ENCODE measurements at places on chromosomes 11 and 22.

GRCh38 chr11:82978422-82979099 lies 77.0 kb downstream of the DDIAS start:
- no peak for DNase-seq

- no peak for DNase-seq
Measured at GRCh38 chr11:133636711-133637355, 104.5 kb upstream of the OPCML start.

DNA sequence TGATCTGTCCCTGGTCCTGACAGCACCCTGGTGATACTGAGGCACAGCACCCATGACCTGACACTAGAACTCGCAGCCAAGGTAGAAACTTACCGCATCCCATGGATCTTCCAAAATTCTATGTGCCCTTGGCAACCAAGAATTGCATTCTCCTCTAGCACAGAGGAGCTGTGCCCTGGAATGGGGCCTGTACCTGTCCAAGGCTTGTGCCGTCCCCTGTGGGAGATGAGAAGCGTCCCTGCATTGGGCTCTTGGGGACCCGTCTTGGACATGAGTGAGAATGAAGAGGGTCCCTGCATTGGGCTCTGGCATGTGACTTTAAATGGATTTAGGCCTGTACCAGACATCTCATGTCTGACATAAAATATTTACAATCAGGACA lies 67.1 kb downstream of the GGTLC2 start:
- DNase-seq: no peak

GRCh38 chr11:125301346-125301745 lies 136.8 kb downstream of the PKNOX2 start:
- DNase-seq: no peak

DNA sequence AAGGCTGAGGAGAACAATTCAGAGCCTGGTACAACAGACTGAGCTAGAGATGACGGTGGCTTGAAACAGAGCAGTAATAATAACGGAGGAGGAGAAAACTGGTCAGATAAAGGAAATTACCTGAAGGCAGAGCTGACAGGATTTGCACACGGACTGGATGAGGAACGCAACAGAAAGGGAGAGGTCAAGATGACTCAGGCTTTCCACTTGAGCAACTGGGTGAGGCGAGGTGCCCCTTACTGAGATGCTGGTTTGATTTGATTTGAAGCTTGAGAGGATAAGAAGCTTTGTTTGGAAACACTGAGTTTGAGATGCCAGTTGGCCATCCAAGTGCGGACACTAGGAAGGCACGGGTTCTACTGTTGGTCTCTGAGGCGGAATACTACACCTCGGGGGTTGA lies 35.4 kb upstream of the NRIP3 start:
- DNase-seq: no peak

GRCh38 chr11:116989184-116989583 lies 109.0 kb downstream of the SIK3 start:
- no peak for DNase-seq

DNA sequence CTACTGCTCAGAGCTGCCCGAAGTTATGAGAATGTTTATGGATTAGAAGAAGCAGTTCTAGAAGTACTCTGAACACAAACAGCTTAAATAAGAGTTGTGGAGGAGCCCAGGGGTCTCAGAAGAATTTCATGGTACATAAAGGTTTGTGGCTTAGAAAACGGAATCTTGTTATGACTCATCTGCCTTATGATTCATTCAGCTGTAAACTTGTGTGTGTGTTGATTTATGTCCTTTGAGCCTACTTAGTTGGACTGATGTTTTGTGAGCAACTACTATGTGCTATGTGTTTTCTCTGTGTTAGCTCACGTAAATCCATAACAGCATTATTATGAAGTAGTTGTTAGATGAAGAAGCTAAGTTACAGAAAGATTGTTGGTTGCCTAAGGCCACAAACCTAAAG lies 203.7 kb downstream of the PGR start:
- DNase-seq: no peak

DNA sequence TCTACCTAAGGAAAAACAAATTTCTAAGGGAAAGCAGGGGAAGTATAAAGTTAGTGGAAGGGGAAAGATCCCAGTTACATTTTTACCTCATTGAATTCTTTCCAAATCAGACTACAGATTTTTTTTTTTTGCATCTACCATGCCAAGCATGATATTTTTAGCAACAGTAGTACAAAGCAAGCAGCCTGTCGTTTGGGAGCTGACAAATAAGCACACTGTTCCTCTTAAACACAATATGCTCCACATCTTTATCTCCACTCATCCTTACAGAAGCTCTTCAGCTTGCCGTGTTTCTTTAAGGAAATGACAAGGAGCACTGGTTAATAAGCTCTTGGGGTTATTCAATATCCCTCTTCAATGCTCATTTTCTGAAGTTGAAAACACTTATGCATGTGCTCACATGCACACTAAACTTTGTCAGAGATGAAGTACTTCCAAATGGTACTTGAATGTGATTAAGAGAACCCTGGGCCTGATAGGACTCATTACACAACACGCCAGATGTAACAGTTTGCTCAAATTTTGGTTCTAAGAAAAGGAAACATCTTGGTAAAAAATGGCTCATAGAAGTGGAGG lies 53.8 kb downstream of the PAX6 start:
- no peak for DNase-seq

GRCh38 chr11:102879801-102880200 lies 5.0 kb upstream of the MMP12 start:
- DNase-seq: no peak

Measured in left forelimb (tissue), 1 donor.